ENCODE measurements at places on chromosomes 16 and 17. TPM values are rescaled to one million over a fixed set of nuclear protein-coding genes. Genes with fewer than 3 reads are reported as not detected.

The TOP2A gene
- 0.28 TPM for polyA plus RNA-seq

The CD19 gene
- 0.65 TPM for polyA plus RNA-seq

The SOX15 gene
- 1.2 TPM for polyA plus RNA-seq

The FAM222B gene
- polyA plus RNA-seq: 8.6 TPM

The CCDC154 gene
- 5.9 TPM for polyA plus RNA-seq

The FOXO3B gene
- not detected for polyA plus RNA-seq

The NEUROD2 gene
- polyA plus RNA-seq: not detected

The MSLN gene
- polyA plus RNA-seq: not detected

The PRKCB gene
- polyA plus RNA-seq: 50.9 TPM

The MMP28 gene
- polyA plus RNA-seq: not detected

The CFAP119 gene
- 3.5 TPM for polyA plus RNA-seq

The NPIPA3 gene
- not detected for polyA plus RNA-seq

The C16orf46 gene
- polyA plus RNA-seq: not detected

The PLEKHH3 gene
- polyA plus RNA-seq: 0.41 TPM

The ZACN gene
- not detected for polyA plus RNA-seq
